ENCODE measurements at places on chromosomes 1 and 21.
A peak's percentile ranks its signal among the peaks of the same experiment; 100 is the strongest.

GRCh38 chr1:232319072-232319471 is 310.9 kb downstream of the SIPA1L2 start:
- DNase-seq, result no peak

DNA sequence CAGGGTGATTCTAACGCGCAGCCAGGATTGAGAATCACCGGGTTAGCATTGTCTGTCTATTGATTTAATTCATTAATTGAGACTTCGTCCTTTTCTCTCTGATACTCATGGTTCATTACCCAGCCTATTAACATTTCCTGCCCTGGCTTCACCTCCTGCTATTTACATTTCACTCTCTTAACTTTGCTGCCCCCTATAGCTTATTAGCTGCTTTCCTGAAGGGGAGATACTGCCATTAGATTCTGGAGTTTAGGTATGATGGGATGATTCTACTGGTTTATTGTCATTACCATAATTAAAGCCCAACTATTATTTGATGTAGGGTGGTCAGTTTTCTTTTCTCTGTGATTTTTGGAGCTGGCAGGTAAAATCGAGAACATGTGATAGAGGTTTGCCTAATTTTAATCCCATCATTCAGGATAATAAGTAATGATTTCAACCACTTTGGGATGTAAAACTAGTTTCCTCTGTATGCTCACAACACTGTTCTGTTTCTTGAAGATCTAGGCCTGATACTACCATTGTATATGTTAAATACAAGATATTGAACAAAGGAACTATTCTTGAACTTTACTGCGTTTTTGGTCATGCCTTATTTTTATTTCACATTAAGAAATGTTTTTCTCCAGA is 6.4 kb downstream of the PPP2R5A start:
- DNase-seq, result no peak

- DNase-seq, result no peak
Observed at GRCh38 chr1:158154501-158154900, 26.2 kb upstream of the CD1D start.

DNA sequence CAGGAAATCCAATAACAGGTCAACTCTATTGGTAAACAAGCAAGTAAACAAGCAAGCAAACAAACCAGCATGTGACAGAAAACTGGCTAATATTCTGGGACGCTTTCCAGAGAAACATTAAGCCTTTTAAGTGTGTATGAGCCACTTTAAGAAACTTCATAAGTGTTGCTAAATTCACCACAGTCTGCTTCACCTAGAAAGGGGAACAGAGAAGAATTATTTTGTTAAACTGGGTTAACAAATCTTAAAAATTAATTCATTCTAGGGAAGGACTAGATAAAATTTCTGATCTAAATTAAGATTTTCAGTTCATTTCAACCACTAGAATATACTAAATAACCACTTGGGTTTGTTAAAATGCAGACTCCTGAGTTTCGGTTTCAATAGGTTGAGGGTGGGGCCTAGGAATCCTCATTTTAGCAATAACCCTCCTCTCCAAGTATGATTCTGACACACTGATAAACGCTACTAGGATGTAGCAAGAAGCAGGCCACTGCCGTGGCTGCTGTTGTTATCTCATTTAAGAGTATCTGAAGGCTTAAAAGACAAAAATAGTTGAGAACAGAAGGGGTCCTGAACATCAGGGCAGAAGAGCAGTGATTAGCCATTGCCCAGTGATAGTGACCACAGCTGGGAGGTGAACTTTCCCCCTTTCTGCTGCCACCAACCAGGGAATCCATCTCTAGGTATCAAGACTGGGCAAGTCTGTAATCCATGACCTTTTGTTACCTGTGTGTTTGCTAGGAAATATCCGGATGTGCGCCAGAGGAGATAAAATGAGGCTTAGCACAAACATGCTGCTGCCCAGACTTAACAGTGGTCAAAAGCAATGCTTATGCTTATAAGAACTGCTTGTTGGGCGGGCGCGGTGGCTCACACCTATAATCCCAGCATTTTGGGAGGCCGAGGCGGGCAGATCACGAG is 11.2 kb downstream of the CREG1 start:
- no peak for DNase-seq

GRCh38 chr1:244137725-244138124 is 86.6 kb downstream of the ZBTB18 start:
- no peak for DNase-seq

DNA sequence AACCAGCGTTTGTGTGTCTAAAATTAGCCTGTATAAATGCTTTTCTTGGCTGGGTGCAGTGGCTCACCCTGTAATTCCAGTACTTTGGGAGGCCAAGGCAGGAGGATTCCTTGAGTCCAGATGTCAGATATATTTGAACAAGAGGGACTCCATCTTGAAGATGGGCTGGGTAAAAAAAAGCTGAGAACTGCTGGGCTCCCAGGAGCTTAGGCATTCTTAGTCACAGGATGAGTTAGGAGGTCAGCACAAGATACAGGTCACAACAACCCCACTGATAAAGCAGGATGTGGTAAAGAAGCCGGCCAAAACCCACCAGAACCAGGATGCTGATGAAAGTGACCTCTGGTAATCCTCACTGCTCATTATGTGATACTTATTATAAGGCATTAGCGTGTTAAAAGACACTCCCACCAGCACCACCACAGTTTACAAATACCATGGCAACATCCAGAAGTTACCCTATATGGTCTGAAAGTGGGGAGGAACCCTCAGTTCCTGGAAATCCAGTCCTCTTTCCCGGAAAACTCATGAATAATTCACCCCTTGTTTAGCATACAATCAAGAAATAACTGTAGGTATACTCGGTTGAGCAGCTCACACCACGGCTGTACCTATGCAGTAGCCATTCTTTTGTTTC is 36.2 kb upstream of the ZNF496 start:
- no peak for DNase-seq

GRCh38 chr1:201274616-201275252 is 8.6 kb upstream of the PKP1 start:
- no peak for DNase-seq

DNA sequence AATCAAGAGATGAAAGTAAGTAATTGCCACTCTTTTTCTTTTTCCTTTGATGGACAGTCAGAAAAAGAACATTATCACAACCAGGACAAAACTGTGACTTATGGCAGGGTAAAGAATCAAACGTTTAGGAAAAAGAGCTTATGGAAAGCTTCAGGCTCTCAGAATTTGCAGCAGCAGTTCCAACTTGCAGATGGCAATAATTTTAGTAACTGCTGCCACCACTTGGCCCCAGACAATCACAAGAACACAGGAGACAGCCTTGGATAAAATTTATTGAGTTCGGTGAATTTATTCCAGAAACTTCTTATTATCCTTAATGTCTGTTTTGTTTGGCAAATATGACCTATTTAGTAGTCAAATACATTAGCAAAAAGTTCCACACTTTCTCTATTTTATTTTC is 804.4 kb downstream of the BRINP3 start:
- DNase-seq, result no peak

GRCh38 chr1:234154320-234155251 is 218.7 kb upstream of the COA6 start:
- DNase-seq, result no peak

DNA sequence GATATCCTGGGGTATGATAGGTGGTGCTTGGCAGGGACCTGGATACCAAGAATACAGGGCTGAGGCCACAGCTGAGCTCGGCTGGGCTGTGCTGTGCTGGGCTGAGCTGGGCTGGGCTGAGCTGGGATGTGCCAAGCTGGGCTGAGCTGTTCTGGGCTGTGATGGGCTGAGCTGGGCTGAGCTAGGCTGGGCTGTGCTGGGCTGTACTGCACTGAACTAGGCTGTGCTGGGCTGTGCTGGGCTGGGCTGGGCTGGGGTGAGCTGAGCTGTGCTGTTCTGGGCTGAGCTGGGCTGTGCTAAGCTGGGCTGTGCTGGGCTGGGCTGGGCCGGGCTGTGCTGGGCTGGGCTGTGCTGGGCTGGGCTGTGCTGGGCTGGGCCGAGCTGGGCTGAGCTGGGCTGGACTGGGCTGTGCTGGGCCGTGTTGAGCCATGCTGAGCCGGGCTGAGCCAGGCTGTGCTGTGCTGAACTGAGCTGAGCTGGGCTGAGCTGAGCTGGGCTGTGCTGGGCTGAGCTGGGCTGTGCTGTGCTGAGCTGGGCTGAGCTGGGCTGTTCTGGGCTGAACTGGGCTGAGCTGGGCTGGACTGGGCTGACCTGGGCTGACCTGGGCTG is 94.7 kb upstream of the ACTRT2 start:
- DNase-seq, result no peak

- DNase-seq, result no peak
Observed at GRCh38 chr1:76677416-76678405, 189.6 kb upstream of the ST6GALNAC5 start.

GRCh38 chr21:31482460-31482859 is 138.4 kb upstream of the TIAM1 start:
- DNase-seq, result peak; percentile 36

- DNase-seq, result no peak
Observed at GRCh38 chr1:160547422-160547821, 24.4 kb upstream of the SLAMF6 start.

- no peak for DNase-seq
Observed at GRCh38 chr21:41876928-41877652, 2.1 kb downstream of the PRDM15 start.

GRCh38 chr21:39658066-39658465 is 45.3 kb downstream of the B3GALT5 start:
- DNase-seq, result no peak

DNA sequence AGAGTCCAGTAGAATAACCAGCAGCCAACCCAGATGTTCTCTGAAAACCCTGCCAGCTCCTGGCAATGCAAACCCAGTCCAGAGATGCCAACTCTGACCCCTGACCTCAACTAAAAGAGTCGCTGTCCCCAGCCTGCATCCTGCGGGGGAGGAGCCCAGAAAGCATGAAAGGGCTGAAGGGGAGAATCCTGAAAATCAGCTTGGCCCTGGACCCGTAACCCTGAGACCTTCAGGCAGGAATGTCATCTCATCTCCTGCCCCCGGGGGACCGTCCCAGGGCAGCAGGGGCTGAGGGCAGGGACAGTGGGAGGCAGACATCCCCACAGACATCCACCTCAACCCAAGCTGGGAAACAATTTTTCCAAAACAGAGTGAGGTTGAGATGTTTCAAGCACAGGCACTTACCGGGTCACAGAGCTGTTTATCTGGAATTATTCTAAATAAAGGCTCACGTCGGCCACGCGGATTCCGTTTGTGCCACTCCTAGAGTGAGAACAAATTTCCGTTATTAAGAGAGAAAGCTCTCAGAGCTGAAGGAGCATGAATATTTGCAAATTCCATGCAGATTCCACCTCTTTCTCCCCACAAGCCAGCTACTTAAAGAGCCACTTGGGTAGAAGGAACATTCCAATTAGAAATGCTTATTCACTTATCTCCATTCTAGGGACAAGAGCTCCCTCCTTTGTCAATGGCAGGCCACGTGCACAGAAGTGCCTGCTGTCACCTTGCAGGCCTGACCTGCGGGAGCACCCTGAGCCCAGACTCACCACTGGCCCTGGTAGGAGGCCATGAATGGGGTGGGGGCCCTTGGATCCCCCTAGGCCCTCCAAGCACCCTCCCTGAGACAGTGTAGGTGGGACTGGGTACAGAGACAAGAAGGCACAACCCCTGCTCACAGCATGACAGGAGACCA is 240.1 kb downstream of the NPHP4 start:
- no peak for DNase-seq

DNA sequence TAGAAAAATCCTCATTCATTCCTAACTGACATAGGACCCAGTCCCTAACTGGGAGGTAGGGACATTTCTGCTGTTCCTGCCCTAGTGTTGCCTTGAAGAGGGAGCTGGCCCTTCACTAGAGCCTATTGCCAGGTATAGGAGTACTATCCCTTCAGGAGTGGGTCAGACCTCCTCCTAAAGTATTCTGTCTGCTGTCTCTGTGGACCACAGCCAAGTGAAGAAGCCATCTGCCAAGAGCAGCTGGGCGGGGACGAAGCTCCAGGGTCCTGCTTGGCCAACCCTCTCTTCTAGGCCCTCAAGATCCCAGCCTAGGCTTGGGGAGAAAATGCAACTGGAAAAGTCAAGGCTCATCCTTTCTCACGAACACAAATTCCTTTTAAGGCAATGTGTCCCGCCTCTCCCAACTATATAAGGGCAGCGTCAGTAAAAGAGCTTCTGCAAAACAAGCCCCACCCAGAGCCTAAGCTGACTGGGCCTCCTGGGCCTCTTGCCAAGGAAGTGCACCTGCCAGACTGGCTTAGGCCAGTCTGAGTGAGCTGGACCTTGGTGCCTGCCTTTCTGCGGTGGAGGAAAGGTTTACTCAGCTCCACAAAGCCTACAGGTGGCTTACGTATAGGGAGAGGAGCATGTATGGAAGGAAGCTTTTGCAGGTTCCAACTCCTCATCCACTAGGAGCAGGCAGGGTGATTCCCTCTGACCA is 638 bp upstream of the TUFT1 start:
- DNase-seq, result no peak

GRCh38 chr1:5119366-5120234 is 465.2 kb downstream of the AJAP1 start:
- no peak for DNase-seq

DNA sequence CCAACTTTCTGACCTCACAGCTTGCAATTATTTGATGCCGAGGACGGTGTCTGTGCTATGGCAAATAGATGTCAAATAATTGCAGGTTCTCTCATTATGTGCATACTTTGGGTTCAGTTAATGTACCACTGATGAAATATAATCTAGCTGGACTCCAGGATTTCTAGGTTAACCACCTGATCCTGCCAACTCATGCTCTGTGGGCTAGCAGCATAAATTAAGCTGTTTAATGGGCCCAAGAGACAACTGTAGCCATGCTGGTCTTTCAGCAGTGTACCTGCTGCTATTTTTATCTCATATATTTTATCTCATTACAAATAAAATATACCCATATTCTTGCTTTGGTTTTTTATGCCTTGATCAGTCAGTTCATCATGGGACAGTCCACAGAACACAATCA is 43.3 kb upstream of the HP1BP3 start:
- DNase-seq, result no peak

DNA sequence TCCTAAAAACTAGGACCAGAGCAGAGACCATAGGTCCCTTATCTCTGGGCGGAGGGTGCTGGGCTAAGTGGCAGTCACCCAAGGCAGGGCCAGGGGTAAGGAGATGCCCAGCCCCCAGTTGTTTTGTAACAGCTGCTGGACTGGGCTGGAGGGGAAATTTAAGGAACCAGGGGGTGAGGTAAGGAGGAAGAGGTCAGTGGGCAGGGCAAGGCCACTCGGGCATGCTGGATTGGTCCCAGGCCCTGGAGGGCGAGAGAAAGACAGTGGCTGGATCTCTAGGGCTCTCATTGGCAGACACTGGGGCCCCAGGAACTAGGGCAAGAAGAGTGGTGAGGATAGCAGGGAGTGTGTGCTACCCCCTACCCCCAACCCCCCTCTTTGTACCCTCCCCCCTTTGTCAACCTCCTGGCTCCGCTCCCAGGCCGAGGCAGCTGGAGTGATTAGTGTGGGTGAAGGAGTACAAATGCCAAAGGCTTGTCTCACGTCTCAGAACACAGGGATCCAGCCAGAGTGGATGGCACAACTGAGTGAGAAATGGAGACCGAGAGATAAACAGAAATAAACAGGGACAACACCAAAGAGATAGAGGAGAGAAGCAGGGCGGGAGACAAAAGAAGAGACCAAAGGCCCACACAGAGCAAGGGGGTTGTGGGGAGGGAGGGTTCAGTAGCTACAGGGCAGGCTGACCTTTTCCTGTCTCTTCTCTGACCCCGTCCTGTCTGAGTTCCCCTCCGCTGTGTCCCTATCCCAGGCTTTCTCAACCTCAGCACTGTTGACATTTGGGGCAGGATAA is 20.5 kb upstream of the THRAP3 start:
- DNase-seq, result peak; percentile 61
